ENCODE measurements at places on chromosomes 2 and 18.

DNA sequence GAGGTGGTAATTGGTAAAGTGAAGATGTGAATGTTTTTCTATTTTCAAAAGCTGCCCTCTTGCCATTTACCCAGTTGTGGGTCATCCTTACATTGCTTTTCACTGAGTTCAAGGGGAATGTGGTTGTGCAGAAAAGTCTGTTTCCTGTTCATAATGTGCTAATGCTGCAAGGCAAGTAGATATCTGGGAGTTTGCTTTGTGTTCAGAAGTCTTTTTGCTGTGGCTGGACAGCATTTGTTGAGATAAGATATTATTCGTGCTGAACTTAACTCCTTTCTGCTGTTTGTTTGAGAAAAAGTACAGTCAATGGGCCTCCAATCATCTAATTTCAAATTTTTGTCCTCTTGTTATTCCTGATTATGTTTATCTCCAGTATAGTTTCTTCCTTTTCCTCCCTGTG is 263.2 kb downstream of the LTBP1 start:
- no peaks in the 10 kb centered on the region for H3K36me3 ChIP-seq
- H3K4me3 ChIP-seq: no peak overlapping the region
- peaks cover 21% of the 10 kb centered on the region for H3K4me1 ChIP-seq
- DNase-seq: no peak

DNA sequence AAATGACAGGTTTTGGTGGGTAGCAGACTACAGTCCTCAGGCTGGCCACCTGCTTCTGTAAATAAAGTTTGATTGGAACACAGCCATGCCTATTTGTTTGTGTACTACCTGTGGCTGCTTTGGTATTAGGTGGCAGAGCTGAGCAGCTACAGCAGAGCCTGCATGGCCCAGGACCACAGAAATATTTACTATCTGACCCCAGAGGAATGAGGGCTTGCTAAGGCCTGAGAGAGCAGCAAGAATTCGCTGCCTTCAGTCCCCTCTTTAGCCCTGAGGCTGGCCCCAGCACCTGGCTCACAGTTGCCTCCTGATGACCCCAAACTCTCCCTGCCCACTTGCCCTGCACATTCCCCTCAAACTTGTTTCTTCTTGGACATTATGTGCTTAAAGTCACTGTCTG is 32.5 kb downstream of the POLR1A start:
- no peaks in the 10 kb centered on the region for H3K36me3 ChIP-seq
- H3K4me1 ChIP-seq: no peaks in the 10 kb centered on the region
- no peak overlapping the region for H3K4me3 ChIP-seq

GRCh38 chr2:13539296-13539695 is 822.6 kb downstream of the TRIB2 start:
- DNase-seq: no peak
- no peaks in the 10 kb centered on the region for H3K4me1 ChIP-seq
- no peak overlapping the region for H3K27ac ChIP-seq
- H3K36me3 ChIP-seq: no peaks in the 10 kb centered on the region

DNA sequence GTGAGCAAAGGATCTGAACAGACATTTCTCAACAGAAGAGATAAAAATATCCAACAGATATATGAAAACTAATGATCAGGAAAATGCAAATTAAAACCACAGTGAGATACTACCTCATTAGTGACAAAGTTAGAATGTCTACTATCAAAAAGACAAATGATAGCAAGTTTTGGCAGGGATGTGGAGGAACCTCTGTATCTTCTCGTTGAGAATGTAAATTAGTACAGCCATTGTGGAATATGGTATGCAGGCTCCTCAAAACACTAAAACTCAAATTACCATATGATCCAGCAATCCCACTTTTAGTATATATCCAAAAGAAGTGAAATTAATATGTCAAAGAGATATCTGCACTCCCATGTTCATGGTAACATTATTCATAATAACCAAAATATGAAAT is 427.1 kb downstream of the LRRTM4 start:
- DNase-seq: no peak
- no peaks in the 10 kb centered on the region for H3K4me1 ChIP-seq
- H3K36me3 ChIP-seq: no peaks in the 10 kb centered on the region
- peaks cover 6% of the 10 kb centered on the region for H3K27me3 ChIP-seq
- H3K27ac ChIP-seq: no peak overlapping the region
- H3K4me3 ChIP-seq: no peak overlapping the region

GRCh38 chr18:6939972-6940371 is 177.6 kb downstream of the LAMA1 start:
- no peaks in the 10 kb centered on the region for H3K27me3 ChIP-seq
- peaks cover 4% of the 10 kb centered on the region for H3K4me1 ChIP-seq
- no peak for DNase-seq
- H3K4me3 ChIP-seq: no peak overlapping the region
- no peaks in the 10 kb centered on the region for H3K36me3 ChIP-seq

DNA sequence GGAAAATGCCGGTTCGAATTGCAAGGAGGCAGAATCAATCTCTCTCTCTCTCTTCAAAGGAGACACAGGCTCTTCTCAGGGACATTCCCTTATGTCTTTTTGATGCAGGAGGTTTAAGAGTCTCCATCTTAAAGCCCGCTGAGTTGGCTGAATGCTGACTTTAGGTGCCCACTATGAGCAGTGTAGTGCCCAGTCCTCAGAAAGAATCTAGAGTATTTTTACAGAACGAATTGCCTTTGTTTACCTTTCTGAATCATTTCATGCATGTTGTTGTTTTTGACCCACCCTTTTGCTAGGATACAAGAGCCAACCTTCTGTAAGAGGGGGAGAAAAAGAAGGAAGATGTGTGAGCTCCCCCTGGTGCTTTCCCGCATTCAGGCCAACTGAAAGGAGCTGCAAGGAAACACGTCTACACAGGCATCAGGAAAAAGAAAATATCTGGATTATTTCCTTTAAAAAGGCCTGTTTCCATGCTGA is 193.5 kb upstream of the TCF4 start:
- peak; percentile 73 for DNase-seq
- no peaks in the 10 kb centered on the region for H3K4me1 ChIP-seq
- no peak overlapping the region for H3K27ac ChIP-seq

DNA sequence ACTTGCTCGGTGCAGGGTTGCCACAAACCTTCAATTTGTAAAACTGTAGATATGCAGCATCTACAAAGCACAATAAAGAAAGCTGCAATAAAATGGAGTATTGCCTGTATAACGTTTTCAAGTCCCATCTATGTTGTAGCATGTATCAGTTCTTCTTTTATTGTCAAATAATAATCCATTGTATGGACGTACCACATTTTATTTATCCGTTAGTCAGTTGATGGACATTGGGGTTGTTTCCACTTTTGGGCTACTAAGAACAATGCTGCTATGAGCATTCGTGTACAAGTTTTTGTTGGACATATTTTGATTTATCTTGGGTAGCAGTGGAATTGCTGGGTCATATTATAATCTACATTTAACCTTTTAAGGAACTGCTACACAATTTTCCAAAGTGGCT is 240.7 kb upstream of the SIX3 start:
- no peaks in the 10 kb centered on the region for H3K4me1 ChIP-seq
- no peaks in the 10 kb centered on the region for H3K36me3 ChIP-seq
- DNase-seq: no peak
- H3K4me3 ChIP-seq: no peak overlapping the region
- no peaks in the 10 kb centered on the region for H3K27me3 ChIP-seq
- H3K27ac ChIP-seq: no peak overlapping the region

DNA sequence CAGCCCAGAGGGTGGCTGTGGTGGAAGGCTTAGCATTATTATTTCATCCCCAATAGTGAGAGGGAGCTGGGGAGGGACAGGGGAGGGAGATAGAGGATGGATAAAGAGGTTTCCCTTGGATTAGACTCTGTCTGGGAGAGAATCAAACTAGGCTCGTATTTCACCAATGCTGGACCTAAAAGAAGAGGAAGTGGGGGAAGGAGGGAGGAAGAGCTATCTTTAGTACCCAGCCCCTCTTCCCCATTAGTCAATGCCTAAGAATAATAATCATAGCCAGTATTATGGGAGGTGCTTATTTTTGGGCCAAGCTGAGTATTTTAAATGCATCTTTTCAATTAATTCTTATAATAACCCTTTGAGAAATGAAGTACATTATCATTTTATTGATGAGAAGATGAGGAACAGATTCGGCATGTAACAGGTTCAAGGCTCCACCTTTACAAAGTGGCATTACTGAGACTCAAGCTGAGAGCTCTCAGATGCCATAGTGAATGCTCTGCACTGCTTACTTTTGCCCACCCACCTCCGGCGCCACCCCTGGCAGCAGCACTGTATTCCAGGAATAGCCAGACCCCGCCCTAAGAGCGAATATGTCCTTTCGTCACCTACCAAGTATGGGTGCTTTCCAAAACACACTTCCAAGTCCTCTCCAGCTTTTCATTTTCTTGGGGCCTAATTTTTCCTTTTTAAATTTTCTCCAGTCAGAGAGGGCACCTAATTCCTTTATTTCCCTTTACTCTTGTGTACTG is 21.0 kb downstream of the PAX8 start:
- peaks cover 6% of the 10 kb centered on the region for H3K27me3 ChIP-seq
- H3K27ac ChIP-seq: no peak overlapping the region

GRCh38 chr2:197779261-197779660 is 5.9 kb downstream of the BOLL start:
- no peak overlapping the region for H3K27ac ChIP-seq
- no peaks in the 10 kb centered on the region for H3K36me3 ChIP-seq
- H3K4me3 ChIP-seq: no peak overlapping the region
- DNase-seq: no peak
- H3K4me1 ChIP-seq: no peaks in the 10 kb centered on the region

DNA sequence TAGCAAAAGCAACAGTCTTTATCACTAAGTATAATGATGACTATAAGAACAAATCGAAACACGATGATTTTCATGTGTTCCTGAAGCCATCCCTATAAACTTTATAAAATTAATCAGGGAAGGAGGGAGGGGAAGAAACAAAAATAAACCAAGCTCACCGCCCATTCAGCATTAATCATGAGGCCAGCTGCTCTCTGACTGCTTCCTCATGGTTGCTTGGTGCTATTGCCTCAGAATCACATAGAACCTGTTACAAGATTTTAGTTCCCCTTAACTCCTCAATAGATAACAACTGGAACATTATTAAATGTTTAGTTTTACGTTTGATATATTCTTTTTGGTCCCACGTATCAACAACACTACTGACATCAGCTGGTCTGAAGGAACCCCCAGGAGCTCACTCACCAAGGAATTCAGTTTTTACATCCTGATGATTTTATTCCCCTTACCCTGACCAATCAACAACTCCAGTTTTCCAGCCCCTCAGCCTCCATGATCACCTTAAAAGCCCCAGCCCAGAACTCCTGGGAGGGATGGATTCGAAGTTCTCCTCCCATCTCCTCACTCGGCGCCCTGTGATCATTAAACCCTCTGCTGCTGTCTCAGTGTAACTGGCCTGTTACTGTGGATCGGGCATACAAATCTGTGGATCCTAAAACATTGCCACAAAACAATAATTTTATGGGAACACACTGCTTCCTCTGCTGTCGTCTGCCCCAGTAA is 10.6 kb upstream of the HNRNPLL start:
- H3K27me3 ChIP-seq: no peaks in the 10 kb centered on the region
- H3K27ac ChIP-seq: no peak overlapping the region
- no peaks in the 10 kb centered on the region for H3K36me3 ChIP-seq

DNA sequence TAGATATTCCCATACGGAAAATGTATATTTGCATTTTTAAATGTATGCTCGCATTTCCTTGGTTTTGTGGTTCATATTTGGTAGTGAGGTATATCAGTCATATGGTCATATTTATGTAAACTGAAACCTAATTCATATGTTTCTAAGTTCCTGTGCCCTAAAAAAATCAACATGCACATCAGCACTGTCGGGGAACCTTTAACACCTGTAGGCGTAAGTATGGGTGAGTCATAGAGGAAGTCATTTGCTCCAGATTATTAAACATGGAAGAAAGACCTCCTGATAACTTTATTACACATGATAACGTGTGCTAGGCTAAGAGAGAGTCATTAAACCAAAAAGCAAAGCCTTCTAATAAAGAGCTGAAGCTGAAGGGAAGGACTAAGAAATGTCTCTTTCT is 437.7 kb downstream of the NRXN1 start:
- no peaks in the 10 kb centered on the region for H3K4me1 ChIP-seq
- H3K36me3 ChIP-seq: no peaks in the 10 kb centered on the region
- H3K4me3 ChIP-seq: no peak overlapping the region
- no peaks in the 10 kb centered on the region for H3K27me3 ChIP-seq

DNA sequence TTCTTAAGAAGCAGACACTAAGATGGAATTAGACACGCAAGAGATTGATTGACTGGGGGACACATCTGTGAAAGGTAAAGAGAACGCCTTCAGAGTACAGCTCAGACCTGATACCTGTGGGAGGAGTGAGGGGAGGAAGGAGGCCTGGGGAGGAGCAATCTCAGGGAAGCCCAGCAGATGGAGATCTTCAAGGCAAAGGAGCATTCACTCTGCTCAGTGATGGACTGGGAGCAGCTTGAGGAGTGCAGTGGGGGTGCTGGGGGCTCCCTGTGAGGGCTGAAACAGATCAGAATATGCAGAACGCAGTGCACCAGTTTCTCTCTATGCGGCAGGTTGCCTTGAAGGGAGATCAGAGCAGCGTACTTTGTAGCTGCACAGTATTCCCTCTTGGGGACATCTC is 103.7 kb upstream of the ATP8B1 start:
- no peak overlapping the region for H3K27ac ChIP-seq
- peaks cover 6% of the 10 kb centered on the region for H3K4me1 ChIP-seq
- H3K36me3 ChIP-seq: no peaks in the 10 kb centered on the region

- H3K36me3 ChIP-seq: no peaks in the 10 kb centered on the region
- no peak overlapping the region for H3K4me3 ChIP-seq
- no peak for DNase-seq
- H3K27ac ChIP-seq: peak overlapping the region; percentile 58
- no peaks in the 10 kb centered on the region for H3K27me3 ChIP-seq
Observed at GRCh38 chr2:37349231-37349860, 4.9 kb downstream of the QPCT start.

- H3K27me3 ChIP-seq: no peaks in the 10 kb centered on the region
- no peak for DNase-seq
- H3K27ac ChIP-seq: no peak overlapping the region
- H3K4me3 ChIP-seq: no peak overlapping the region
Observed at GRCh38 chr18:64333584-64333983, 184.7 kb upstream of the LINC00305 start.

- no peak overlapping the region for H3K27ac ChIP-seq
- DNase-seq: no peak
- H3K27me3 ChIP-seq: no peaks in the 10 kb centered on the region
- H3K4me3 ChIP-seq: no peak overlapping the region
- no peaks in the 10 kb centered on the region for H3K36me3 ChIP-seq
Observed at GRCh38 chr18:79424008-79424565, 28.4 kb downstream of the NFATC1 start.

DNA sequence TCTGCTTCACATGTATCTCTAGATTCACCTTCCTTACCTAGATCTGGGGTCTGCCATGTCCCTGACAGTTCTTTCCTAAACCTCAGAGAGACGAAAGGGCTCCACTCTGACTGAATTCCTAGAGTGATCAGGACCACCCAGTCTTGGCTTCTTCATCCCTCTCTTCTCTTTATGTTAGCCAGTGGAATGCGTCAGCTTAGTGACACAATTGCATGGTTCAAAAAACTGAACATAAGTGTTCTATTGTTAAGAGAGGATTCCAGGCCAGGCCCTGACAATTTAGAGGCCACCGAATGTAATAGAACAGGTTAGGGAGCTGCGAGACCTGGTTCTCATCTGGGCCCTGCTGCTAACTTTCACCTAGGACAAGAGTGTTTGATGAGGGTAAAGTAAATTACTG is 10.0 kb downstream of the PRELID3A start:
- H3K4me1 ChIP-seq: peaks cover 18% of the 10 kb centered on the region
- H3K4me3 ChIP-seq: no peak overlapping the region
- no peaks in the 10 kb centered on the region for H3K36me3 ChIP-seq
- DNase-seq: no peak

GRCh38 chr18:45081566-45082181 is 401.0 kb downstream of the SETBP1 start:
- no peak for DNase-seq
- H3K4me3 ChIP-seq: no peak overlapping the region
- no peak overlapping the region for H3K27ac ChIP-seq

- H3K4me3 ChIP-seq: no peak overlapping the region
- no peak overlapping the region for H3K27ac ChIP-seq
- DNase-seq: no peak
- H3K27me3 ChIP-seq: no peaks in the 10 kb centered on the region
Observed at GRCh38 chr2:234245945-234246344, 195.4 kb downstream of the SPP2 start.
